ENCODE measurements at places on chromosomes 5 and 9.

DNA sequence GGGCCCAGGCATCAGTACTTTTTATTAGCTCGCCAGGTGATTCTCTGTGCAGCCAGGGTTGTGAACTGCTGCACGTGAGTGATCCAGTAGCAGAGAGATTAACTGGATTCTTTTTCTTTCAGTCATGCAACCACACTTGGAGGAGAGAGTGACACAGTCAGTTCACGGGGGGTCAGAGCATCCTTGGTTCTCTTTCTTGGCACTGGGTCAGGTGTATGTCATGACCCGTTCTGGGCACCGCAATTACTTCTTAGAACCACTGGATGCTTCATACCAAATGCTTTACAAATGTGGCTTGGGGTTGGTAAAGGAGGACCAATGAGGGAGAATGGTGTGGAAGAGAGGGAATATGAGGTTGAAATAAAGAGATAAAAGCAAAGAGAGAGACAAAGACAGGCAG, 368.7 kb downstream of the MLLT3 start:
- no peak for DNase-seq

DNA sequence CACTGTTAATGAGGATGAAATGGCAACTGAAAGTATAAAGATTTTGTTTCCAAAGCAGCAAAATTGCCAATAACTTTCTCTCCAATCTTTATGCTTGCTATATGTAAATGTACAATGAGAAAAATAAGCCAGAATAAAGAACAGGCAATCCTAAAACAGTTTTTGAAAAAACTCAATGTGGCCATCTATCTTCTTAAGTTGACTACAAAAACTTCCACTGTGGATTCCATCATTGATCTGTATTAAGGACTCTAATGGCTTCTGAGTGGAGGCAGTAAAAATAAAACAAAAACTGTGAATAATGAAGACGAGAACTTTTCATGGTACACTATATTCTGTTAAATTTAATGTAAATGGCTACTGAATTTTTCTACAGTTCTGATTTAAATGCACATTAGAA, 382.9 kb downstream of the TMEM232 start:
- DNase-seq, result no peak

DNA sequence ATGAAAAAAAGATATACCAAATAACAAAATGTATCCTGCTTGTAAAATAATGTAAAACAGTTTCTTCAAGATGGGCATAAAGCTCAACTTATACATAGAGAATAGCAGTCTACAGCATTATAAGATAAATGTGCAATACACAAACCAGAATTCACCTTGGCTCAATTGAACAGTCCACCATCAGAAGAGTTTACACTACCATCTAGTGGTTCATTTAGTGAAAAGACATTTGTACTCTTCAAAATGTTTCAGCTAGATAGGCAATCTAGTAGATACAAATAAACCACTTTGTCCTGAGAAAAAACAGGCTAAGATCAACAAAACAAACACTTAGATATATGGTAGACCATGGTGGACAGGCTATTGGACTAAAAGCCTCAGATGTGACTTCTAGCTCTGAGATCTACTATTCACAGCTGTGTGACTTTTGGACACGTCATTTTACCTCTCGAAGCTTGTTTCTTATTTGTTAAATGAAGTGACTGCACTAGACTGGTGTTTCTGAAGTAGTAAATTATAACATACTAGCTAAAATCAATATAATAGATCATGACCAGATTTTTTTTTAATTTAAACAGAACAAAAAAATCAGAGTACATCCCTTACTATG, 22.1 kb upstream of the TPD52L3 start:
- peak; percentile 58 for DNase-seq

- peak; percentile 83 for DNase-seq
Observed at GRCh38 chr9:14433351-14434157, 119.6 kb upstream of the NFIB start.

- peak; percentile 23 for DNase-seq
Observed at GRCh38 chr5:86824637-86825036, 206.9 kb downstream of the COX7C start.

GRCh38 chr9:123150708-123151503, 117.4 kb downstream of the GPR21 start:
- no peak for DNase-seq

- DNase-seq, result no peak
Observed at GRCh38 chr9:105264380-105264779, 19.9 kb downstream of the SLC44A1 start.

GRCh38 chr9:121541256-121541655, 41.6 kb upstream of the GGTA1 start:
- no peak for DNase-seq

DNA sequence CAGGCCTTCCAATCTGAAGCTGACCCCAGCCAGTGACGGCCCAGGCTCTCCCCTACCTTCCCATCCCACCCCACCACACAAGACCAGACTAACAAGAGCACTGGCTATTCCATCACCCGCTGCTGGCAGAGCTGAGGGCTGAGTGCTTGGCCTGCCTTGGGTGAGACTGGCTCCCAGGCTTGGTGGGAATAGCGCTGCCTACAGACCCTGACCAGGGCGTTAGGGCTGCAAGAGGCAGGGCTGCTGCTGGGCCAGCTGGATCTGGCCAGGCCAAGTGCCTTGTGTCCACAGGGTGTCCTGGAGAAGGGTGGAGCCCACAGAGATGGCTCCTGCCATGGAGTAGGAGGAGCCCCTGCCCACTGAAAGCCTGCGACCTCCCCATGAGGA, 31.6 kb upstream of the ANGPTL2 start:
- DNase-seq, result no peak

GRCh38 chr9:105932276-105932675, 237.9 kb downstream of the TMEM38B start:
- peak; percentile 29 for DNase-seq

- DNase-seq, result no peak
Observed at GRCh38 chr9:93256878-93257807, 73.2 kb downstream of the WNK2 start.

- DNase-seq, result no peak
Observed at GRCh38 chr5:65334077-65334476, 147.6 kb downstream of the ADAMTS6 start.

- DNase-seq, result no peak
Observed at GRCh38 chr5:98599016-98599415, 174.4 kb upstream of the RGMB start.

GRCh38 chr5:98424681-98425450, 348.6 kb upstream of the RGMB start:
- no peak for DNase-seq

- no peak for DNase-seq
Observed at GRCh38 chr9:38032266-38033110, 36.5 kb downstream of the SHB start.

- DNase-seq, result no peak
Observed at GRCh38 chr9:137480686-137481683, 21.9 kb upstream of the NSMF start.

DNA sequence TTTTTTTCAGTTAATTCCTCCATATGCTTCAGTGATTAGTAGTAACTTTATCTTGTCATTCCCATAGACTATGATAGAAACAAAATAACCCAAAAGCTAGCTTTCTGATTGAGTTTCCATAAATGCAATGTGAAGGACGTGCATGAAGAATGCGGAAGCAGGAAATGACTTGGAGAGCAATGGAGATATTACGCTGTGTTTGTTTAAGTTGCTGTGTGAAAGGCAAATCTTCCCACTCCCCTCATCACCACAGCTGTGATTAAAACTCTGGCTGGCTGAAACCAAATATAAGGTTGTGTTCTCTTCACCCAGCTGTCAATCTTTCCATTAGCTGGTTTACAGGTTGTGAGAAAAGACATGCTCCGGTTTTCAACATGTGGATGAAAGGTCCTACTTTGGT, 83.9 kb downstream of the NR2F1-AS1 start:
- DNase-seq, result no peak

DNA sequence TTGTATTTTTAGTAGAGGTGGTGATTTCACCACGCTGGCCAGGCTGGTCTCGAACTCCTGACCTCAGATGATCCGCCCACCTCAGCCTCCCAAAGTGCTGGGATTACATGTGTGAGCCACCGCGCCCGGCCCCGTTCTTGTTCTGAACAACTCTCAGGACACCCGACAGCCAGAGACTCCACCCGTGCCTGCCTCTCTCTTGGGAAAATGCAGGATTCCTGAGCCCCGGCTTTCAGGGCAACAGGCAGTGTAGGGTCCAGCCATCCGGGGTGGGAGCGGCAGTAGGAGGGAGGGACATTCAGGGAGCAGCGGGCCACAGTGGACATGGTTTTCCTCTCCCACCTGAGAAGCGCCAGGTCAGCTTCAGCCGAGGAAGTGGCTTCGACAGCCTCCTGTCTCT, 34.4 kb downstream of the NCS1 start:
- DNase-seq, result no peak

DNA sequence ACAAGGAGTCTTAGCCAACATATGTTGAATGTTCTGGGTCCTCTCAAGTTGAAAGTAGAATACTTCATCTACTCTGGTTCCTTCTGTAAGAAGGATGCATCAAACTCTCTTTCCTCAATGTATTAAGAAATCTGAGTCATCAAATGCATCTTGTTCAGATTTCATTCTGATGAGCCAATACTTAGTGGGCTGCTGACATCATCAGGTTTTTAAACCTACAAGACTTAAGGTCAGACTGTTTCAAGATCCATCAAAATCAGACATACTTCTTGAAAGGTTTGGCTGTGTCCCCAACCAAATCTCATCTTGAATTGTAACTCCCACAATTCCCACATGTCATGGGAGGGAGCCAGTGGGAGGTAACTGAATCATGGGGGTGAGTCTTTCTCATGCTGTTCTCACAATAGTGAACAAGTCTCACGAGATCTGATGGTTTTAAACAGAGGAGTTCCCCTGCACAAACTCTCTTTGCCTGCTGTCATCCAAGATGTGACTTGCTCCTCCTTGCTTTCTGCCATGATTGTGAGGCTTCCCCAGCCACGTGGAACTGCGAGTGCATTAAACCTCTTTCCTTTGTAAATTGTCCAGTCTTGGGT, 168.8 kb downstream of the RAPGEF6 start:
- DNase-seq, result no peak

GRCh38 chr5:95822043-95822541, 434 bp downstream of the GLRX start:
- no peak for DNase-seq

DNA sequence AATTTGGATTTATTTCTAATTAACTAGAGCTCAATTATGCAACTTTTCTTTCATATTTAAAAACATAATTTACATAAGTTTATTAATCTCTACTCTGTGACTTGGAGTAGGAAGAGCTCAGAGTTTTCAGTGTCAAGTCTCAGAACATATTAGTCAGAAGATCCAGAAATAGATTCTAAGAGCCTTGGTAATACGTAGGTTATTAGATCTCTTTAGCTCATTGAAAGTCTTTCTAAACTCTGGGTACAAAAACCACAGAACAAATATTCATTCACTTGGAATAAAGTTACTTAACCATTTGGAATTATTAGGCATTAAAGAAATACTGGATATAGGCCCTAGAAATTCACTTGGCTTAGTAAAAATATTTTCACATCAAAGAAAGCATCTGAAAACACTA, 26.3 kb upstream of the ISCA1 start:
- no peak for DNase-seq

GRCh38 chr9:13804532-13804931, 509.4 kb downstream of the NFIB start:
- no peak for DNase-seq

DNA sequence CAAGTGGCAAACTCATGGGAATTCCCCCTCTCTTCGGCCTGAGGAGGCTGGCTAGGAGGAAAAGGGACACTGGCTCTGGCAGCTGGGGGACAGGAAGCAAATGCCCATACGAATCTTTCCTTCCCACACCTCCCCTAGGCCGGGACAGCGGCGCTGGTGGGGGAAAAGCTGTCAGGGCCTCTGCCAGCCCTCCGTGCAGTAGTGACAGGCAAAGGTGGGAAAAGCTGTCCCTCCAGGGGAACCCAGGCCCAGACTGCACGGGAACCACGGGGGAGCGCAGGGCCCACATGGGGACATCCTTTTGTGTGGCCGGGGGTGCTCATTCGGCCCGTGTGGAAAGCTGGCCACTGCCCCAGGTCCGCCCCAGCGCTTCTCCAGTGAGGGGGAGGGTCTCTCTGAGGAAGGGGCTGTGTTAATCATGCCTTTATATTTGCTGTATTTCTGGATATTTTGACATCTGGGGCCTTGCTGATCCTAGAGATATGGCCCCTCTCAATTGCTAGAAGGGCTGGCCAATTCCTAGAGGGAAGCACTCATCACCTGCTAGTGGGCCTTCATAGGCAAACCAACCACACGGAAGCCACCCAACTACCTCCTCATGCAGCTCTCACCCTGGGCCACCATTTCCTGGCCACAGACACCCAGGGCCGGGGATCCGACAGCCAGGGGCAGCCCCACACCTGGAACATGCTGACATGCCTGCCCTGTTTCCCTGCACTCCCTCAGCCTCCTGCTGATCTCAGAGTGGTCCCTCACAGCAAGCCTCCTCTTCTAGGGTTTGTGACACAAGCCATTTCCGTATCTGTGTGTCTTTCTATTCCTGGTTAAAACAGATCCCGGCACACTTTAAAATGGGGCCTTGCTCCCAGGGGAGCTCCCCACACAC, 138.8 kb downstream of the ROR2 start:
- DNase-seq, result no peak

DNA sequence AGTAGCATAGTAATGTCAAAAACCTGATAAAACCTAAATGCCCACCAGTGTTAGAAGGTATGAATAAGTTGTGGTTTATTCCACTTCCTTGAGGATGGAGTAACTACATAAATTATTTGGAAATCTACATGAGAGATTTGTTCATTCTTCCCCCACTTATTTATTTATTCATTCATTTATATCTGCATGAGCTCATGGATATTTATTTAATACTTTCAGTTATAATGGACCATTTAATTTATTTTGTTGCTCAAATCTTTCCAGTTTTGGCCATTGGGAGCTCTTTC, 223.8 kb upstream of the S1PR3 start:
- no peak for DNase-seq

GRCh38 chr5:165712011-165712410, 2206.6 kb downstream of the MAT2B start:
- no peak for DNase-seq

GRCh38 chr5:131381021-131381420, 117.2 kb downstream of the CDC42SE2 start:
- no peak for DNase-seq

DNA sequence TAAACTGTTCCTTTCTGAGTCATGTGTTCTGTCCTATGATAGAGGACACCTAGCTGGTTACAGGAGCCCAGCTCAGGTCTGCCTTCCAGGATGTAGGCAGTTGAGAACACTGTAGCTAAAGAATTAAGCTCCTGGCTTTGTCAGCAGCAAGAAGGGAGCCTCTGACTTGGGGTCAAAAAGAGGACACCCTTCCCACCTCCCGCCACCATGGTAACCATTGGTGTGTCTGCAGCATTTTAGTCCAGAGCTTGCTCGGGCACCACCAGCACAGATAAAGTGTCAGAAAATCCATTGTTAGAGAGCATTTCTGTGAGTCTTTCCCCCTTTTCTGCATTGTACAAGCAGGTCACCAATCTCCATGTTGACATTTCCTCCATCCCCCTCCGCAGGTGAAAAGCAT, 181.7 kb downstream of the DOCK8 start:
- DNase-seq, result no peak

- DNase-seq, result no peak
Observed at GRCh38 chr9:90898228-90898627, 96.6 kb downstream of the SYK start.

DNA sequence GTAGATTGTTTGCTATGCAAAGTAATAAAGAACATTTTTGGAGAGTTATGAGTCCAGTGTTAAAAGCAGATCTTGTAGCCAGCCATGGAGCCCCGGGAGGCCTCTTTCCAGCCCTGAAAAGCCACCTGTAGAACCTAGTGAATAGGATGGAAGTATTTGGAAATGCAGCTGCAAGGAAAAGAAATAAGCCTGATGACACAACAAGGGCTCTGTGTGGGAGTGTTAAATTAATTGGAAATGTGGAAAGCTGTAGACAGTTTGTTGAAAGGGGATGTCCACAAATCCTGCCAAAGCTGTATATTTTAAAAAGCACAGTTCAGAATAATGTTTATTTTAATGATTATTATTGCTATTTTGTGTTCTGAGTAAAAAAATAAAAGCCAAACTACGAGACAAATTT, 152.5 kb upstream of the GHR start:
- no peak for DNase-seq
